Peyer's patch (tissue), 4 donors: ENCODE measurements at places on chromosomes 3 and 15.
A peak's percentile ranks its signal among the peaks of the same experiment; 100 is the strongest.

GRCh38 chr15:85707519-85708338 is 87.0 kb downstream of the KLHL25 start:
- no peak for DNase-seq

GRCh38 chr15:90131848-90132247 is 29.6 kb upstream of the IDH2 start:
- DNase-seq, result no peak

- DNase-seq, result no peak
These were observed 16.2 kb upstream of the ABI3BP start for GRCh38 chr3:101009386-101009785.

DNA sequence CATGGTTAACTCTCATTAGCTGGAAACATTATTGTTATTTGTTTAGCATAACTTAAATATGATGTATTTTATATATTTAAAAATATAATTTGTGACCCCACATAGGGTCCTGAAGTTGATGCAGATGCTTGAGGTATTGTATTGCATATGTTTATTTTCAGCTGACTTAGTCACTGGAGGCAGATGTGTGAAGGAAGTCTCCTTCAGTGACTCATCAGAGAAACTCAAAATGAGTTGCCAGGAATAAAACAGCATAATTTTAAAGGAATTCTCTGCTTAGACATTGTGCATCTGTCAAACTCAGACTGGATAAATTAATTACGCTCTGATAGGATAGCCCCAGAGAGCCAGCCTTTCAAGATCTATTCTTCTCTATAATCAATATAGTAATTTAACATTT is 7.9 kb upstream of the OR4F6 start:
- no peak for DNase-seq

- no peak for DNase-seq
These were observed 81.5 kb upstream of the LIMD1 start for GRCh38 chr3:45513041-45513440.

DNA sequence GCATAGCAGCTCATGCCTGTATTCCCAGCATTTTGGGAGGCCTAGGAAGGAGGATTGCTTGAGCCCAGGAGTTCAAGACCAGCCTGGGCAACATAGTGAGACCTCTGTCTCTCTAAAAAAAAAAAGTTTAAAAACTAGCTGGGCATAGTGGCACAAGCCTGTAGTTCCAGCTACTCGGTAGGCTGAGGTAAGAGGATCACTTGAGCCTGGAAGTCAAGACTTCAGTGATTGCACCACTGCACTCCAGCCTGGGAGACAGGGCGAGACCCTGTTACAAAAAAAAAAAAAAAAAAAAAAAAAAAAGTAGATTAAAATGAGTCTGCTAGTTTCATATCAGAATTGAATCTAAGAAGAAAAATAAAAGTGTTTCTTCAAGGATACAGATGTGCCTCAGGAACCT is 32.4 kb upstream of the ANPEP start:
- no peak for DNase-seq

- DNase-seq, result no peak
These were observed 492 bp upstream of the HIGD1A start for GRCh38 chr3:42804831-42805132.

GRCh38 chr3:179969525-179969924 is 67.2 kb downstream of the PEX5L start:
- DNase-seq, result no peak

DNA sequence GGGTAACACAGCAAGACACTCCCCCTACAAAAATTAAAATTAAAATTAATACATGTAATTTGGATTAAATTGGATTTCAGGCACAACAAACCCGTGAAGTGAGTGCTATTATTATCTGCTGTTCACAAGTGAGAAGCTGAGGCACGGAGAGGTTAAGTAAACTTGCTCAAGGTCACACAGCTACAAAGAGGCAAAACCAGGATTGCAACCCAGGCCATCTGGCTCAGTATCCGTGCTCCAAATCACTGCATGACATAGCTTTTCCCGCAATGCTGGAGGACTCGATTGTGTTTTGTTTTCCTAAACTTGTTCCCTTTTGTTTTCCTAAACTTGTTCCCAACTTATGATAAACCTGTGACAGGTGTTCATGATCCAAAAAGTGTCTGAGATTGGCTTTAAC is 19.9 kb upstream of the C15orf39 start:
- no peak for DNase-seq

- DNase-seq, result no peak
These were observed 49.4 kb upstream of the FMN1 start for GRCh38 chr15:33243869-33244268.

- no peak for DNase-seq
These were observed 219.3 kb upstream of the TTC14 start for GRCh38 chr3:180382638-180383180.

DNA sequence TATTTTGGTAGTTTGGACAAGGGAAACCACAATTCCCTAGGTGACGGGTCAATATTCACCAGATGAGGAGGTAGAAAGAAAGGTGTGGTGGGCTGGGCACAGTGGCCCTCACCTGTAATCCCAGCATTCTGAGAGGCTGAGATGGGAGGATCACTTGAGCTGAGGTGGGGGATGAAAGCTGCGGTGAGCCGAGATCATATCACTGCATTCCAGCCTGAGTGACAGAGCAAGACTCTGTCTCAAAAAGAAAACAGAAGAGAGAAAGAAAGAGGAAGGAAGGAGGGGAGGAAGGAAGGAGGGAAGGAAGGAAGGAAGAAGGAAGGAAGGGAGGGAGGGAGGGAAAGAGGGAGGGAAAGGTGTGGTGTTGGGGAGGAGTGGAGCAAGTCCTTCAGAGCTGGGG is 56.1 kb upstream of the RNF7 start:
- DNase-seq, result no peak

DNA sequence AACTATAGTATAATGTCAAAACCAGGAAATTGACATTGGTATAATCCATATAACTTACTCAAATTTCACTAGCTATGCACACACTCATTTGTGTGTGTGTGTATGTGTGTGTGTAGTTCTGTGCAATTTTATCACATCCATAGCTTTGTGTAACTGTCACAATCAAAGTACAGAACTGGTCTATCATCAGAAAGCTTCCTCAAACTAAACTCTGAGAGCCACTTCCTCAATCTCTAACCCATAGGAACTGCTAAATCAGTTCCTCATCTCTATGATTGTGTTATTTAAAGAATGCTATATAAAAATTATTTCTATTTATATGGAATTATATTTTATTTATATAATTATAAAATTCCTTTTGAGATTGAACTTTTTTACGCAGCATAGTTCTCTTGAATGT is 18.1 kb downstream of the LNP1 start:
- no peak for DNase-seq

- no peak for DNase-seq
These were observed 27.0 kb downstream of the NDUFB4 start for GRCh38 chr3:120622870-120623726.

- no peak for DNase-seq
These were observed 116.6 kb upstream of the ROBO1 start for GRCh38 chr3:79884354-79884753.

GRCh38 chr3:11226042-11226370 is 46.2 kb upstream of the ATG7 start:
- peak; percentile 76 for DNase-seq

GRCh38 chr3:41740374-41740886 is 221.5 kb downstream of the ULK4 start:
- DNase-seq, result no peak

DNA sequence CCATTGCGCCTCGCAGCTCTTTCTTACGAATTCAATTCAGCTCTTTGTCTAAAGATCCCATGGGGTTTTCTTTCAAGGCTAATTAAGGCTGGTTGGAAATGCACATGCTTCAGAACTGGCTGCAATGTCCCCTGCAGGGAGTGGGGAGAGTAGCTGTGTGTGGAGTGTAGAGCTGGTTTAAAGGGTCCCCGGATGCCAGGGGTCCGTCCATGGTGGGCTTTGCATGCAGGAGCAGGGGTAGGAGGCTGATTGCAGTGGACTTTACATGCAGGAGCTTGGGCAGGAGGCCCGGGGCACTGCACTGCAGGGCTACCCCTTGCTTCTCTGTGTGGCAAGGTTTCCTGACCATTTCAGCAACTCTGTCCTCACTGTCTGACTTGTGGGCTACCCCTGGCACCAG is 261.6 kb upstream of the LYSMD4 start:
- no peak for DNase-seq

DNA sequence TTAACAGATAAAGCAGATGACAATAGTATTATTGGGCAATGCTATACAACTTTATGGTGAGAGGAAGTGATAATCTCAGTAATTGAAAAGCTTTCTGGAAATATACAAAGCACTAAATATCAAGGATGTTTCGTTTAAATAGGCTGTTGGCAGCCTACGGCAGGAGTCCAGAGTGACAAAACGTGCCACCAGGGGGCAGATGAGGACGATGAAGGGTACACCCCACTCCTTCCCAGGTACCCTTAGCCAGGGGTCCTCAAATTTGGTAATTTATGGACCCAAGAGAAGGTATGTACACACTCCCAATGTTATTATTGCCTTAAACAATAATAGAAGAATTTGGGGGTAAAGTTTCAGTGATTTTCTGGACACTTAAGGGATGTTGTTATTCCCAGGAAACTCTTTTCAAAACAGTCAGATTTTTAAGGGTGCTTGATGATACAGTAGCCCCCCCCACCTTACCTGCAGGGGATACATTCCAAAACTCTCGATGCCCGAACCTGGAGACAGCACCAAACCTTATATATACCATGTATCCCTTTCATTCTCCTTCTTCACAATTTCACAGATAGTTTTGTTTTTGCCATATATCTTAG is 1.4 kb upstream of the MAGEL2 start:
- DNase-seq, result peak; percentile 48

- no peak for DNase-seq
These were observed 4.0 kb upstream of the SPSB4 start for GRCh38 chr3:141047168-141047567.

DNA sequence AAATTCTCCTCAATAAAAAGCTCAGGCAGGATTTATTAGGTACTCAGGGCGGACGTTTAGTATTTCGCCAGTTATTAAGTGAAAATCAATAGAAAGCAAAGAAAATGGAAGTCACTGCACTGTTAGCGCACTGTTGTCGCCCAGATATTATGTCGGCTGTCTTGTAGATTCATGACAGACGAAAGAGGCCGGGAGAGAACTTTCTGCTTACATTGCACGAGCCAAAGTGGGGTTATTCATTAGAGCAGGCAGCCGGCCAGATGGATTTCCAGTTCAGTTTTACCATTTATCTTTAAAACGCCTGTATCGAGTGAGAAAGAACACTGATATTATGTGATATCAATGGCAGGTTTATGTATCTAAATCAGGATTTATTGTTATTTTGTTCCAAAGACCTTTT is 866.0 kb upstream of the NR2F2 start:
- no peak for DNase-seq

GRCh38 chr3:169173231-169173630 is 490.3 kb downstream of the MECOM start:
- no peak for DNase-seq

GRCh38 chr3:115808816-115809215 is 185.5 kb downstream of the GAP43 start:
- DNase-seq, result no peak

DNA sequence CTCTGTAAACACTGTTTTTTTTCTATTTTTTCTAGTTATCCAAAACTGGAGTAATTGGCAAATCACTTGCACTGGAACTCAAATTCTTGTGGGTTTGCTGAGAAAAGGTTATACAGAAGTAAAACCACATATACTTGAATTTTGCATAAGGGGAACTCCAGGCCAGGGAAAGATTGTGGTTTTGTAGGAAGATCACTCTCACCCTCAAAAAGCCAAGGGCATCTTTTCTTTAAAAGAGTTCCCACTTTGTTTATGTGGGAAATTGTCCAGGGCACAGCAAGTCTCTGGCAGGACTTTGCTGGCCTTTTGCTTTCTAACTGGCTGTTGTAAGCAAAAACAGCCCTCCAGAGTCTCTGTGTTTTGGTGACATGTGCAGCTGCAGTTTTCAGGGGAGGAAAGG is 340.3 kb upstream of the RBMS3 start:
- no peak for DNase-seq

DNA sequence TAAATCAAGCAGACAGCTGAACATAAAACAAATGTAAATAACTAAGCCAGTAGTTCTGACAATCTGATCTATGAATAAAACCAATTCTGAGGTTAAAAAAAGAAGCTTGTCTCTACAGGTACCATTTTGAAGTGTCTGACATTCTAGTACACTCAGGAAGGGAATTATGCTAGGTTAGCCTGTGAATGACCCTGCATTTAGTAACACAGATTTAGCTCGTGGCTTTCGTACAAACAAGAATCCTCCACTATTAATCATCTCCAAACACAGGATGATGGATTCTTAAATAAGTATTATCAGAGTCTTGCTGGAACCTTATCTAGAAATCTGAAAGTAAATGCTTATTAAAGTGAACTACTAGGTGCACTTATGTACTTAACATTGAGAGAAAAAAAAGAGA is 1120.1 kb downstream of the ROBO1 start:
- DNase-seq, result no peak

- no peak for DNase-seq
These were observed 48.1 kb downstream of the RAB11A start for GRCh38 chr15:65917407-65917756.

- DNase-seq, result no peak
These were observed 387.3 kb downstream of the EPHA3 start for GRCh38 chr3:89494734-89495133.

DNA sequence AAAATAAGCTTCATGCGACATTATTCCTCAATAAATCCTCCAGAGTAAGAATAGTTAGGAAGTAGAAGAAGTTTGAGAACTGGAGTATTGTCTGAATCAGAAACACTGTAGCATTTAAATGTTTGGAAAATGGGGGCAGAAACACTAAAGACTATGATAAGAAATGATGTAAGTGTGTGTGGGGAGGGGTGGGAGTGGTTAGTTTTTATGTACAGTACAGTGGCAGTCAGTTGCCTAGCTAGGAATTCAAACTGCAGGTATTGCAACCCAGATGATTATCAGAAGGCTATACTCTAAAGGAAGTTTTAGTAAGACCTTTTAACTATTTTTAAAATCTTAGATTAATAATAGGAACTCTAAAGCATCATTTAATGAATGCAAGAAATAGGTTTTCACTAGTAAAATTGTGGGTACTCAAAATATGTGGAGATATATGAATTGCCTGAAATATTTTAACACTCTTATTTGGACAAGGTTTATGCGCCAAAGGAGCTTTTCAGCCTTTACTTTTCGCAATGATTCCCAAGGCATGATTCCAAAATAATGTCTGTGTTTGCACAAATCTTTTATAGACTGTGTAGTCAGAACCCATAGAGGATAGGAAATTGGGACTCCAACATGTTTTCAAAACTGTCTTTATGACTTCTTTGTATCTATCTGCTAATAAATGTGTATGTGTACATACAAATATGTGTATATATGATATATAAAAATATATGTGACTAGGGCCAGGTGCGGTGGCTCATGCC is 8.0 kb upstream of the CCDC50 start:
- DNase-seq, result no peak

DNA sequence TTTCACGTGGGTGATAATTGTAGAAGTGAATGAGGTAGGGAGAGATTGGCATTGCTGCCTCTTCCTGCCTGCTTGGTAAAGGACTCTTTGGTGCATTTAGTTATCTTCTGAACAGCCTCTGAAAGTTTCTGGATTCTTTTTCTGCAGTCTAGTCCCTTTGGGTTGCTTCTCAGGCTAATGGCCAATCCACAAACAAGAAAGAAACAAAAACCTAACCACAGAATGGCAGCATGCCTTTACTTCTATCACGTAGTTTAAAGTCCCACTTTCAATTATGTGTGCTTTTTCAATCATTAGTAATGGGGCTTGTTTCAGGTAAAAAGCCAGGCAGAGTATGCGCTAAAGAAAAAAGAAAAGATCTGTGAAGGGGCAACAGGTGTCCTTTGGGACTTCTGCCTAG is 7.4 kb downstream of the FGF12 start:
- no peak for DNase-seq
